ENCODE measurements at places on chromosomes 4 and X.

- DNase-seq: no peak
These were observed 582.9 kb downstream of the ADGRL3 start for GRCh38 chr4:61783050-61783449.

- DNase-seq: no peak
These were observed 1.5 kb downstream of the CASP6 start for GRCh38 chr4:109701566-109702410.

- DNase-seq: no peak
These were observed 14.1 kb upstream of the RHOXF2 start for GRCh38 chrX:120144178-120144844.

DNA sequence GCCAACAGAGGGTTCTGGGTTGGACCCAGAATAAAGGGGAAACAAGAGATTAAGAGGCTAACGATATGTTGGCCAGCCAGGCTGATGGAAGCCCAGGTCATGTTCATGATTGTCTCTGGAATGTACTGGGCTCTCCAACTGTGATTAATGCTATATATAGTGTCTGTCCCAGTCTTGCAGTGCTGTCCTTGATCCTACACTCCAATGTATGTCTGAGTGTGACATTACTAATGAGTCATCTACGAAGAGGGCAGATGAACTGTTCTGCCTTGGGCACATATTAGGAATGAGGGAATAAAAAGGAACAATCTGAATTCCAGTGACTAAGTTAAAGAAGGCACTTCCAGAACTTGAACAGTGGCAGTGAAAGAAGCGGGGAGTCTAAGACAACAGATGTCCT, 142.1 kb downstream of the PDGFRA start:
- DNase-seq: no peak

DNA sequence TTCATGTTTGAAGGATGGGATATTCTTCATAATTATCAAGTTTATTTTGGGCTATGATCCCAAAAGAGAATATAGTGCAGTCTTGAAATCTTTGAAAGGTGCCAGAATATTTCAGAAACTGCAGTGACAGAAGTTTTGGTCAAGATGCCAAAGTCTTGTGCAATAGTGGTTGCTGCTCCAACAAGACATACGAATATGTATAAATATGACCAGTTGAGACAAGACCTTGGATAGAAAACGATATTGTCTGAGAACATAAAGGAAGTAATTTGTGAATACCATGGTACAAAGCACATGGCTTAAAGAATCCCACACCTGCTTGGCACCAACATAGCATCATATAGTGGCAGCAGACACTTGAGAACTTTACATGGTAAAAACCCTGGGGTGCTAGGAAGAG, 48.6 kb upstream of the AMELX start:
- no peak for DNase-seq

- DNase-seq: no peak
These were observed 146.9 kb upstream of the FGF13 start for GRCh38 chrX:138858438-138858837.

All from smooth muscle cell of the brain vasculature (primary cell).